ENCODE measurements at places on chromosomes 7 and 10.

- no peak for DNase-seq
Measured at GRCh38 chr10:63145782-63146181, 12.7 kb downstream of the NRBF2 start.

GRCh38 chr10:123385508-123386080 lies 231.4 kb downstream of the BUB3 start:
- no peak for DNase-seq

DNA sequence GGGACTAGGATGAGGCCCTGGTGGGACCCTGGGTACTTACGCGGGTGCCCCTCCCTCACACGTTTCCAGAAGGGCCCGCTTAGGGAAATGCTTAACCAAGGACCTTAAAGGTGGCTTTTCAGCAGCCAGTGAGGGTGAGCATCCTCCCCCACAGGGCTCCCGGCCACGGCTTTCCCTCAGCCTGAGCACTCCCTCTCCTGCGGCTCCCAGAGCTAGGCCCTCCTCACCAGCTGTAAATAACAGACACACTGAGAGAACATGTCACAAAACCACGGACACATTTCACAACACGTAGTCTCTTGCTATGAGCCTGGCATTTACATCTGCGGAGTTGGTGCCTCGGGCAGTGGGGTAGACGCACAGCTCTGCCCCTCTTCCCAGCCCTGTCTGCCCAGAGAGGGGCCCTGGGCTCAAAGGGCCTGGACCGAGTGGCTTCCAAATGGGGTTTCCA lies 25.2 kb downstream of the GRID1 start:
- no peak for DNase-seq

GRCh38 chr7:41207141-41207540 lies 495.7 kb downstream of the INHBA start:
- DNase-seq: no peak

DNA sequence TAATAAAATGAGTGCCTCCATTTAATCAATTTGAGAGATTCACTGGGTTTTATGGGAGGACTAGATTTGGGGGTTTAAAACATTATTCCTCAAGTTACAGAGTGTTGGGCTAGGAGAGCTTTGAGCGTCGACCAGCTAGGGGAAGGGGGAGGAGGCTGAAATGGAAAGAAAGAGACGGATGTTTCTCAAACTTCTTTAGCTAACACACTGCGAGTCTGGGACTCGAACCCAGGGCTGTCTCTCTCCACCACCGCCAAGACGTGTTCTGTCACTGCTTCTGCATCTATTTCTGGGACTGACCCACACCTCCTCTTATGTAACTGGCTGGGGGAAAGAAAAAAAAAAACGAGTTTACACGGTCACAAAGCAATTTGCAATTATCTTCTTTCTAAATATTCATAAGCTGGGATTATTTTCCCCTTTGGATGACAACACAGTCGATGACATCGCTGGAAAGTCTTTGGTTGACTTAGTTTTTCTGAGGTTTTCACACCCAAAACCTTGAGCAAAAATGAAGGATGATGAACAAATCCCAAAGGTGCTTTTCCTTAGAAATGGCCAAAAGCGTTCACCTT lies 27.2 kb downstream of the CHST15 start:
- no peak for DNase-seq

DNA sequence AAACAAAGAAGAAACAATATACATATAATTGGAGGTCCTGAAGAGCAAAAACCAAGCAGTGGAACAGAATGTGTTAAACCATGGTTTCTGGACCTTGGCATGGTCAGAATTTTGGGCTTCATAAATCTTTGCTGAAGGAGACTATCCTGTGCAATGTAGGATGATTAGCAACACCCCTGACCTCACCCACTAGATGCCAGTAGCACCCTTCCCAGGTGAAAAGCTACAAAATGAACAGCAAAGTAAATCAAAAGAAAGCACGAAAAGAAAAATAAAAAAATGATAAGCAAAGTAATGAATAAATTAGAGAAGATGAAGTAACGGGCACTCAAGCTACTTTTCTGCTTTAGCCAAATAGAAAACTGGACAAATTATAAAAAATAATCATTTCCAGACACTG lies 19.2 kb upstream of the ZPBP start:
- no peak for DNase-seq

GRCh38 chr7:35035511-35035961 lies 1.7 kb downstream of the DPY19L1 start:
- peak; percentile 67 for DNase-seq

DNA sequence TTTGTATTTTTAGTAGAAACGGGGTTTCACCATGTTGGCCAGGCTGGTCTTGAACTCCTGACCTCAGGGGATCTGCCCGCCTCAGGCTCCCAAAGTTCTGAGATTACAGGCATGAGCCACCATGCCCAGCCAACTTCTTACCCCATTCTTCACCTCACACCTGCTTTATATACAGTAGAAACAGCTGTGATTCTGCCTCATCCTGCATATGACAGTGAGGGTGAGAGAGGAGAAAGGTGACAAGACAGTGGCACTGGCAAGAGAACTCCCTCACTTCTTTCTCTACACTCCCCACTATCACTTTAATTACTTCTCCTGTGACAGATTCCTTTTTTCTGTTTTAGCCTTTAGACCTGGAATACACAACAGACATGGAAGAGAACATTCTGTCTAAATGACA lies 61.8 kb upstream of the CAPZA2 start:
- DNase-seq: no peak

DNA sequence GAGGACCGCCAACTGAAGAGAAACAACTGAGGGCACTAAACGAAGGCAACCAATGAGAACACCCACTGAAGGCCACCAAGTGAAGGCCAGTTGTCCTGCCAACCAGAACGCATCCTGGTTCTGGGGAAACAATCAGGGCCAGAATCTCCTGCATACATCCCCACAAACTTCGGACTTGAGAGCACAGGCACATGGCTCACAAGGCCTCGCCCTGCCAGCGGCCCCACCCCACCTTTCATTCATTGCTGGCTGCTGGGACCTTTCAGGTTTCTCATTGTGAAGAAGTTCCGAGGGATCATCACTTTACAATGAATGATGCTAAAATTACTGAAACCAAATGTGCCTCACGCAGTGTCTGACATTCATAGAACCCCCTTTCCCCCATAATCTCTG lies 79.2 kb upstream of the ABI1 start:
- DNase-seq: no peak

GRCh38 chr7:122858320-122858719 lies 27.9 kb downstream of the CADPS2 start:
- no peak for DNase-seq

DNA sequence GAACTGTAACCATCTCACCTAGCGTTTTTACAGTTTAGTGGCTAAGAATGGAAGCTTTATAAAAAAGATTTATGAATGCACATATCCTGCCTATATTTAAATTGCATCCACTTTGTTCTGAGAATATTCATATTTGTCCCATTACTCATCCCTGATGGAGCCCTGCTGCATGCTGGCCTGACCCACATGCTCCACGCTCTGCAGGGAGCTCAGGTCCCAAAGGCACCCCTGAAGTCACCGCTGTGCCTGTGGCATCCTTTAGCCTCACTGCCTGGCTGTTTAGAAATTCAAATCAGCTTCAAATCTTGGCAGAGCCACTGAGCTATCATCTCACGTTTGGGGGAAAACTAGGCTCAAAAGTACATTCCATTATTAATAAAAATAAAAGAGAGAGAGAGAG lies 24.4 kb downstream of the C10orf90 start:
- DNase-seq: no peak

GRCh38 chr10:42149027-42149700 lies 489.2 kb downstream of the ZNF33B start:
- no peak for DNase-seq

GRCh38 chr7:93985101-93985500 lies 19.1 kb downstream of the BET1 start:
- DNase-seq: no peak

DNA sequence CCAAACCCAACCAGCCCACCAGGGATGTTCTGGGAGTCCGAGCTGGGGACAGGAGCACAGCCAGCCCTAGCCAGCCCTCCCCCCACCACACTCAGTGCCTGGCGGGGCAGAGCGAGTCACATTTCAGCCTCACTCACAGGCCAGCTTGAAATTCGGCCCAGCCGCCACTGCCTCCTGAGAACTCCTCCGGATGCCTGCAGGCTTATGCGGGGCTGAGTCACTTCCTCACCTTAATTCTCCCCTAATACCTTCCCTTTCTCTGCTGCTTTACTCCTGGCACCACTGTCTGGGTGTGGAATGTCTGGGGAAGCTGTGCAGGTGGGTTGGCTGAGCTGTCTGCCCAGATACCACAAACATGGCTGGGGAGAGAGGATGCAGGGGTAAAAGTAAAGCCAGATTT lies 22.6 kb upstream of the DLG5 start:
- no peak for DNase-seq

DNA sequence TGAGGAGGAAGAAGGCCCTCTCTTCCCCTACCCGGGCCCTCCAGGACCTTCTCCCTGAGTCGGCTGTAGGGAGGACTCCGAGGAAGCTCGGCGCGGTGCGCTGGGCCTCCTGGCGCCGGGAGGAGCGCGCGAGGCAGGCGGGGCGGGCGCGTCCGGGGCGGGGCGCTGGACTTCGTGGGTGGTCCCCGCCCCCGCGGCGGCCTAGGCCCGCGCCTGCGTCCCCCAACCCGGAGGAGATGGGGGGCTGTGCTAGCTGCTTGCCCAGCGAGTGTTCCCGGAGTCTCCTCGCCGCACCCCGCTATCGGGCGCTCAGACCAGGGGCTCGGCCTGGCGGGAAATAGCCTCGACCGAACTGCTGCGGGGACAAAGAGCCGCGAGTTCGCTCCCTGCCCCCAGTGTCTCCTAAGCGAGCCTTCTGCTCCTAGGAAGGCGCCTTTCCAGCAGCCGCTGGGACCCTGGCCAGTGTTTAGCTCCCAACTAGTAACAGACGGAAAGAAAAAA lies 19.2 kb upstream of the SMO start:
- DNase-seq: peak; percentile 45

- DNase-seq: no peak
Measured at GRCh38 chr7:22400936-22401553, 44.1 kb upstream of the RAPGEF5 start.

GRCh38 chr10:74924251-74924963 lies 98.0 kb downstream of the KAT6B start:
- DNase-seq: no peak

- DNase-seq: no peak
Measured at GRCh38 chr10:7102084-7102483, 308.8 kb downstream of the SFMBT2 start.

DNA sequence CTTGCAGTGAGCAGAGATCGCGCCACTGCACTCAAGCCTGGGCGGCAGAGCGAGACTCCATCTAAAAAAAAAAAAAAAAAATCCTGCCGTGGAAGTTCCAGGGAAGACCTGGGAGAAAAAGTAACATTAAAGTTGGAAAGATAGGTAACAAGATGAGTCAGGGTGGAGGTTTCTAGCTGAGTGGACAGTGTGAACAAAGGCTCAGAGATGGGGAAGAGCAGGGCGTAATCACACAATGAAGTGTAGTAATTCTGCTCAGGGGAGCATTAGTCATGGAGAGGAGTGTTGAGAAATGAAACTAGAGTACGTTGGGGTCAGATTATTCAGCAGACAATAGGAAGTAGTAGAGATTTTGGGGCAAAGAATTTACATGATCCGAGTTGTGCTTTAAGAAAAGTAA lies 21.6 kb upstream of the WASL start:
- DNase-seq: no peak

DNA sequence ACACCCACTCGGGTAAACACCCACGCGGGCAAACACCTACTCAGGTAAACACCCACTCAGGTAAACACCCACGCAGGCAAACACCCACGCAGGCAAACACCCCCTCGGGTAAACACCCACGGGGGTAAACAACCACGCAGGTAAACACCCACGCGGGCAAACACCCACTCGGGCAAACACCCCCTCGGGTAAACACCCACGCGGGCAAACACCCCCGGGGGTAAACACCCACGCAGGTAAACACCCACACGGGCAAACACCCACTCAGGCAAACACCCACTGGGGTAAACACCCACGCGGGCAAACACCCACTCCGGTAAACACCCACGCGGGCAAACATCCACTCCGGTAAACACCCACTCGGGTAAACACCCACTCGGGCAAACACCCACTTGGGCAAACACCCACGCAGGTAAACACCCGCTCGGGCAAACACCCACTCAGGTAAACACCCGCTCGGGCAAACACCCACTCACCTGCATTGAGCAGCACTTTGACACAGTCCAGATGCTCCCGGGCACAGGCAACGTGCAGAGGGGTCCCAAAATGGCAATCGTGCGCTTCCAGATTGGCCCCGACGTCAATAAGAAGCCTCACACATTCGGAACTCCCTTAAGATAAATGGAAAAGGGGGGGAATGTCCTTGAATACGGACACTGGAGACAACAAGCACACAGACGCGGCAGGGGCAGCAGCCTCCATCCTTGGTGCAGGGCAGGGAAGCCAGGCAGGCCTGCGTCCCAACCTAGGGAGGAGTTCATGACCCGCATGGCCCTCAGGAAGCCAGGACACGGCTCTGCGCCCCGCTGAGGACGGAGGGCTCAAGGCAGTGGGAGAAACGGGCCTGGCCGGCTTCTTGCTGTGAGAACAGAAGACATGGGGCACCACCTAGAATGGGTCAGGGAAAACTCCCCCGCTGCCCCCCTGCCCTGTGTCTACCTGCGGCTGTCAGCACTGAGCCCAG lies 17.6 kb downstream of the ASB13 start:
- DNase-seq: no peak

DNA sequence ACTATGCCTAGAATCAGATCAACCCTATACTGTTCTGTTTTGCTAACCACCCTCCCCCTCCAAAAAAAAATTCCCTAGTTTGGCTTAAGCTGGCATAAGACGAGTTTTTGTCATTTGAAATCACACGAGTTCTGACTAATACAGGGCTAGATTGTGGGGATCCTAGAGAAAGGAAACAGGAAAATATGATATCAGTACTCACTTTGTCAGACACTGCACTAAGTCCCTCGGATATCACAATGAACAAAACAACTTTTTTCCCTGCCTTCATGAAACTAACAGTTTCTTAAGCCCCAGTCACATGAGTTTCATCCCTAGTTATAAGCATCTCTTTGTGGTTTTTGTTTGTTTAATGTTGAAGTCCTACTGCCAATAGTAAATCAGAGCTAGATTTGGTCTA lies 118.5 kb downstream of the ITGB8 start:
- no peak for DNase-seq

DNA sequence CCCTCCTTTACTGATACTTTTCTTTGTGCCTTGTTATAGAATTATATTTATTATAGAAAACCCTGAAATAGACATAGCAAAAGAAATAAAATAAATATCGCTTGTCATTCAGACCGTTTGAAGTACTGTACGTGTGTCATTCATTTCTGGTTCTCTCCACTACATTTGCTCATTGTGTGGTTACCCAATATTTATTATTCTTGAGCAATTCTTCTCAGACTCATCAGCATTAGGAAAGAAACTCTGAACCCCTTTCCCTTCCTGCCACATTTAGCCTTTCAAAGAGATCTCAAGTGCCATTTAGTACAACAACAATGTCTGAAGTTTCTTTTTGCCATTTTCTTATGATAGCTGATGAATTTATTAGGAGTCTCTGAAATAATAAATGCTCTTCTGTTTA lies 154.1 kb downstream of the KIAA1217 start:
- DNase-seq: no peak

- no peak for DNase-seq
Measured at GRCh38 chr10:119005362-119006043, 24.0 kb upstream of the NANOS1 start.

Measured in cerebellum (tissue), 4 donors.